ENCODE measurements at places on chromosomes 2 and 18.
A peak's percentile ranks its signal among the peaks of the same experiment; 100 is the strongest.

DNA sequence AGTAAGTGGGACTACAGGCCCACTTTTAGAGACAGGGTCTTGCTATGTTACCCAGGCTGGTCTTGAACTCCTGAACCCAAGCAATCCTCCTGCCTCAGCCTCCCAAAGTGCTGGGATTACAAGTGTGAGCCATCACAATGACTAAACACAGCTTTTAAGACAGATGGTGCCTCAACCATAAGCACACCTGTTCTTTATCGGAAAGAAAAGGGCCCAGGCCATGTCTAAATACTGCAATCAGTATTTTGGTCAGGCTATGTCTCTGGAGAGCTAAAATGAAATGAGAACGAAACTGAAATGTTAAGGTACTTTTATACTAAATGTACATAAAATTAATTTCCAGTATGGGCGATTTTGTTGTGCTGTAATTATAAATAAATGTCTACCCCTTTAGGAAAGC lies 69.5 kb upstream of the SPTBN1 start:
- DNase-seq: no peak

- DNase-seq: no peak
Measured at GRCh38 chr18:44625386-44625785, 55.3 kb upstream of the SETBP1 start.

DNA sequence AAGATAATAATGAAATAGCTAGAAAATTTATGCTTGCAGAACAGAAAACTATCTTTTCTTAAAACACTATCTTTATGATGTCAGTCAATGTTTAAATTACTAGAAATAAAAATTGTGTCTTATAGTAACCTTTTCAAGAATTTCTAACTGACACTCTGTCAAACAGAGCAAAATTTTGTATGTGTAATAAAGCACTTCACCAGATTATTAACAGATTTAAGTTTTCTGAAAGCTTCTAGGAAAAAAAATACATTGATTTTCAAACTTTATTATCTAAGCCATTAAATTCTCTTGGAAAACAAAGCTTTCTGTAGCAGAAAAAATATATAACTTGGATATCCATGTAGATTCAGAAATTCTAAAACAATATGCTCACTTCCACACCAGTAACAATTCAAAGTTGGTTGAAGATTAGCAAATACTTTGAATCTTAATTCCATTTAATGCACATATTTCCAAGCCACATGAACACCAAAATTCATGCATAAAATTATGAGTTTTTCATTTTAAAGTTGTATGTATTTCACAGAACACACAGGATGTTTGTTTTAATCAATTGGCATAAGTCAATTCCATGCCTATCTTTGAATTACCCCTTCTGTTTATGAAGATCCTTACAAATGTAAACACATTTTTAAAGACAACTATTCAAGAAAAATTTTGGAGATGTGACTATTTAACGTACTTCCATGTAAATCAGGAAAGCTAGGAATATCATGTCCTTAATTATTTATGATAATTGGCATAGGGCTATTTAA lies 19.9 kb downstream of the FN1 start:
- no peak for DNase-seq

GRCh38 chr2:11477994-11478393 lies 12.0 kb upstream of the E2F6 start:
- DNase-seq: peak; percentile 94

DNA sequence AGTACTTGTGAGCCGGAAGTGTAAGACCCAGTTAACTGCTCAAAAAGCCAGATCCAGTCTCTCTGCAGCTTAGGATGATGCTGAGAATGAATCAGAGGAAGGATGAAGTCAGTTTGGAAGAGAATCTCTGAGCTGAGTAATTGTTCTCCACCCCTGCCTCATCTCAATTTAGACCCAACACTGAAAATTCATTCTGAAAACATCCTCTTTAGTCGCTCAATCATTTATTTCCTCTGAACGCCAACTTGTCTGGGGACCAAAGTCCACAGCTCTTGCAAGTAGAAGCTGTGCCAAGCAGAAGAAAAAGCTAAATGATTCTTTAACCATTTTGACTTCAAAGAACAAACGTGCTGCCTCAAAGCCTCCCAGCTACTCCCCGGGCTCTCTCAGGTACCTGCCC lies 177.1 kb upstream of the KLHL29 start:
- DNase-seq: no peak

GRCh38 chr2:206482123-206482522 lies 38.8 kb downstream of the ADAM23 start:
- no peak for DNase-seq

- no peak for DNase-seq
Measured at GRCh38 chr18:68459968-68460367, 254.9 kb downstream of the TMX3 start.

GRCh38 chr2:121910139-121910538 lies 154.7 kb downstream of the TSN start:
- no peak for DNase-seq

GRCh38 chr18:78813936-78814710 lies 165.5 kb upstream of the SALL3 start:
- peak; percentile 52 for DNase-seq

DNA sequence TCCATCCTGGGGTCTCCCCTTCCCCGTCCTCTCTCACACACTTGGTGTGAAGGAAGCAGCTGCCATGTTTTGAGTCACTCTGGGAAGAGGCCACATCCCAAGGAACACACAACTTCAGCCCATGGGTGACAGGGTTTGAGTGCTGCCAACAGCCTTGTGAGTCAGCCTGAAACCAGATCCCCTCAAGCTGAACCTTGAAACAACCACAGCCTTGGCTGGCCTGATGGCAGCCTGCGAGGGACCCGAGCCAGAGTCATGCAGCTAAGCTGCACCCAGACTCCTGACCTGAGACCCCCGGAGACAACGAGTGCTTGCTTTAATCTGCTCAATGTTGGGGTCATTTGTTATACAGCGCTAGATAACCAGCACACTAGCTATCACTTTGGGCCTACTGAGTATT lies 19.3 kb upstream of the MC2R start:
- DNase-seq: no peak

DNA sequence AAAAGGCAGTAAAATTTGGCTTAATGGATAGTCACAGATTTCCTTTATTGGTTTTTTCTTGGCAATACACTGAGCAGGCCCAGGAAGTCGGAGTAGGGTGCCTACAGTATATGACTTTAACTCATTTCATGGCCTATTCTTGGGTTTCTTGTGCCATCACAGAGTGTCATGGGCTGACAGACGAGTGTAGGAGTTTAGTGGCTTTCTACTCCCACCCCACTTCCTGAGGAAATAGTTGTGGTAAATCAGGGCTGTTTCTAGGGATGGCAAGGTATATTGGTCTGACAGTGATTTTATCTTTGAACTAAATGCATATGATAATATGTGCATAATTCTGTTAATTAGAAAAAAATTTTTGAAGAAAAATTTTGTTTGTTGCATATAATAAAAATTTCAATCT lies 100.1 kb downstream of the PLCL1 start:
- DNase-seq: no peak

DNA sequence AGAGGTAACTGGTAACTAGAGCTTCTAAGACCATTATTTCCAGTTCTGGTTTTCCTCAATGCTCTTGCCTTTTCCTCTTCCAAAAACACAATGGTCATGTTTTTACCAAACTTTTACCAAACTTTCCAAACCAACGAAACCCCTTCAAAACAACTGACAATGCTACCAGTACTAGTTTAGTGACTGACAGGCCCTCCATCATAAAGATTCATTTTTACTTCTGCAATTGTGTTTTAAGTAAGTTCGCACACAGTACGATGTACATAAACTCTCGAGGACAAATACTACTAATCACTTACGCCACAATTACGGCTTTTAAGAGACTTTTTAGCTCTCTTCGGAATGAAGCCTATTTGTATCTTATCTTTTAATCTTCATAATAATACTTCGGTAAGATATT lies 900 bp downstream of the C18orf32 start:
- no peak for DNase-seq

- DNase-seq: no peak
Measured at GRCh38 chr18:55047546-55047945, 88.3 kb upstream of the CCDC68 start.

- DNase-seq: no peak
Measured at GRCh38 chr2:236553522-236553921, 16.1 kb upstream of the ACKR3 start.

DNA sequence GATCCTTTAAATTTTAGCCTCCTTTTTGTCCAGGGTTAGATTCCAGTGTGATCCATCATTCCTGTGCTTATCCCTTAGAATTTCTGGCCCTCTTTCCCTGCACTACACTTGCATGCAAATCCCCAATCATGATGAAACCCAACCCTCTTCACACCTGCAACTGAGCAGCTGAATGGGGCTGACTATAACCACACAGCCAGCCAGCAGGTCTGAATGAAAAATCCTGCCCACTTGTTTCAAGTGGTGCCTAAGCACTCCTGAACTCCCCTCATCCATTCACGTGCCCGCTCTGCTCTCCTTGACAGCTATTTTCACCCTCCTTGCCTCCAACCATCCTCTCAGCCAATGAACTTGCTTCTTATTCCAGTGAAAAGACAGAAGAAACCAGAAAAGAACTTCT lies 80.5 kb upstream of the AFF3 start:
- no peak for DNase-seq

- DNase-seq: no peak
Measured at GRCh38 chr2:16203069-16203468, 262.7 kb downstream of the MYCN start.

DNA sequence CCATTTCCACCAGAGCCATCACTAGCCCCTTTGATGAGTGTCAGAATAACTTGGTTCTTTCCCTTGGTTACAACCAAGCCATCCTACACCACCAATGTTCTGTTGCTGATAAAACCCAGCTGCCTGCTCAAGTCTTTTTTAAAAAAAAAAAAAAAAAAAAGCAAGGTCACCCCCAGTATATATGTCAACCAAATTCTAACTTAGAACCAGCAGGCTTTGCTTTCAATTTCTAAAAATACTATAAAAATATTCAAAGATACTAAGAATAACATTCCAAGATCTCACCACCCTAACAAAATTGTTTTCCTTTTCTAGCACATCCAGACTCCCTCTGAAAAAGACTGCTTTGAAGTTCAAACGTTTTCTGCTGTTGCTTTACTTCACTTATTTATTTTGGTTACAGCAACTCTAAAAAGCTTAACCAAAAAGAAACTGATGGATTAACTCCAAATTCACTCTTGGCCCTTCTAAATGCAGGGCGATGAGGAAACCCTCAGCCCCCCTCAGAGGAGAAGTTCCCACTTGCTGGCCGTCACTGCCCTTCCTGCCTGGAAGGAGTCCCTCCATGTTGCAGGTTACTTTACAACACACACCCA lies 10.9 kb downstream of the UXS1 start:
- DNase-seq: no peak

DNA sequence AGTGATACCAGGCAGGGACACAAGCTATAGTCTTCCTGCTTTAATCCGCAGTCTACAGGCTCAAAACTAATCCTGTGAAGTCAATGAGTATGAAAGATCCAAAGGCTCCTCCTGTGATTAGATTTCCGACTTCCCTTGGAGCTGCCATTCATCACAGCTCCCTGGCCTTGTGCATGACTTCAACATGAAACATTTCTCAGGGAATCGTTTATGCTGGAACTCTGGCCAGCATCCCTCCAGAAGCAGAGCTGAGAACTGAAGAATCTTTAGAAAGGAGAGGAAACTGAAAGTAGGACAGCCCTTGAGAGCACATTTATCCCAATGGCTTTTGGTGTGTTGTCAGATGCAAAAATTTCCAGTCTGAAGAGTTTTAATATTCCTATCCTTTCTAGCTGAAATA lies 84.3 kb upstream of the SESTD1 start:
- no peak for DNase-seq

DNA sequence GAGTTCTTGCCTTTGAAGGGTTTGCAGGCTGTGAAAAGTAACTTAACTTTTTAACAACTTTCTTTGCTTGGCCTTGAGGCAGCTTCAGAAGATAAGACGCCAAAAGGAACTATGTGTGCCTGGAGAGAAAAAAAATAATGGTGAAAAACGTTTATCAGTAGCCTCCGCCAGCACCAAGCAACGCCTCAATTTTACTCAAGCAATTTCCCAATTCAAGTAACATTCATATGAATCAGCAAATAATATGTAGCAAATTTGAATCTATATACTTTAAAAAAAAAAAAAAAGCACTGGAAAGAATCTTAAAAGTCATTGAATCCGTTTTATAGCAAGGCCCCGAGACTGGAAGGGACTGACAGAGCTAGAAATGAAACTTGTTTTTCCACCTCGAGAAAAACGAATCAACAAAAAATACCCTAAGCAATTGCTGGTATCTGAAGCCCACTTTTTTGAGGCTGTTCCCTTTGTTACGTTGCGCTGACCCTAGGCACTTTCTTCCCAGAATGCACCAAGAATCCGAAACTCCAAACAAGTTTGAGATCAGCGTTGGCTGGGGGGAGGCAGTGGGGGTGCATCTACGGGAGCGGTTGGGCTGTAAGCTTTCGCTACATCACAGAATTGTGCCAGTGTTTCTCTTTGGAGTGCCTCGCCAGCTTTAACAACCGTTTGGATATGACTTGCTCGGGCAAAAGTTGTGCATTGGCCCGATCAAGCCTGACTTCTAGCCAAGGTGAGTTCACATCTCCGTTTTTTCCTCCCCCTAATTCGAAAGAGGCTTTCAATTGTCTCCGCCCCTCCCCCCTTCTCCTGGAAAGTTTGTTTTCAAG lies 2.7 kb upstream of the TGIF1 start:
- DNase-seq: no peak

- no peak for DNase-seq
Measured at GRCh38 chr2:203894262-203894661, 26.7 kb downstream of the CTLA4 start.

GRCh38 chr2:219514196-219514761 lies at the start of gene ASIC4:
TSS of gene ASIC4 (plus strand) at chr2:219514482. CDS start at chr2:219514725, 243 bp downstream.
- DNase-seq: no peak

DNA sequence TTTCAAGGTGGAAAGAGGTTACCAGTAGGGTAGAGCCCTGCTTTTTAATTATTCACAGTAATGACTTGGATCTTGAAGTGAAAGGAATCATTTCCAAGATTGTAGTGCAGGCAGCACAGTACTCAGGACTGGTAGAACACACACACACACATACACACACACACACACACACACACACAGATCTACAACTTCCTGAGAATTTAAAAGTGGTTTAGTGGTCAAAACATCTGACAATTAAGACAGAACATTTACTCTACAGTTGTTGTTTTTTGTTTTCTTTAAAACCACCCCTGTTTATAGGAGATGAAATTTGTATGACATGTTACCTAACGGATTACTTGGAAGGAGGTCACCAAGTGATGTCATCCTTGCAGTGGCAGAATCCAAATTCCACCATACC lies 146.7 kb upstream of the VRK2 start:
- DNase-seq: no peak

GRCh38 chr18:25133879-25134278 lies 218.1 kb downstream of the ZNF521 start:
- DNase-seq: no peak

GRCh38 chr2:111896024-111896423 lies 2.4 kb upstream of the MERTK start:
- DNase-seq: no peak
